ENCODE measurements at places on chromosomes 12 and 14.

DNA sequence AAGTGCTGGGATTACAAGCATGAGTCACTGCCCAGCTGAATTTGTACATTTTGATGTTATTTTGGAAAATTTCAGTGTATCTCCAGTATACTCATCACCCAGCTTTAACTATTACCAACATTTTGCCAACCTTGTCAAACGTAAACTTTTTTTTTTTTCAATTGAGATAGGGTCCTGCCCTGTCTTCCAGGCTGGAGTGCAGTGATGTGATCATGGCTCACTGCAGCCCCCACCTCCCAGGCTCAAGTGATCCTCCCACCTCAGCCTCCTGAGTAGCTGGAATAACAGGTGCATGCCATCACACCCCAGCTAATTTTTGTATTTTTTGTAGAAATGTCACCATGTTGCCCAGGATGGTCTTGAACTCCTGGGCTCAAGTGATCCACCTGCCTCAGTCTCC lies 29.2 kb downstream of the MDM2 start:
- DNase-seq, result no peak

- DNase-seq, result no peak
Measured at GRCh38 chr12:5588591-5588990, 156.7 kb downstream of the NTF3 start.

GRCh38 chr14:90732718-90733117 lies 83.5 kb downstream of the TTC7B start:
- no peak for DNase-seq

GRCh38 chr12:119797090-119797489 lies 80.0 kb downstream of the CIT start:
- no peak for DNase-seq

- DNase-seq, result no peak
Measured at GRCh38 chr14:95302667-95303506, 16.8 kb downstream of the CLMN start.

DNA sequence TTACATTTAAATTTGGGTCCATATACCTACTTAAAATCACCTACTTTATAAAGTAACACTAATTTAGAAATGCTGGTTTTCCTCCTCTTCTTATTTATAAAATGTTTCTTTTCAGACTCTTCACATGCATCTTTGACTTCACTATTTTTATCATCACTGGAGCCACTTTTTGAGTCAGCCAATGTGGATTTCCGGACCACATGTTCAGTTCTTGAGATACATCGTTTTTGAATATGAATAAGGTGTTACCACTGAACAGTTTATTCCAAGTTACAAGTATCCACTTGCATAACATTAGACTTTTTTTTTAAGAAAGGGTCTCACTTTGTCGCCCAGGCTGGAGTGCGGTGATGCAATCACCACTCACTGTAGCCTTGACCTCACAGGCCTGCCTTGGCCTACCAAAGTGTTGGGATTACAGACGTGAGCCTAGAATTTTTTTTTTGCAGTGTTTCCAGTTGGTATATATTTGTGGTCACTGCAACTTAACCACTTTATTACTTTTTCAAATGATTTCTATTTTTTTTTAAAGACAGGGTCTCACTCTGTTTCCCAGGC lies 5.7 kb downstream of the FNTB start:
- DNase-seq, result no peak

- no peak for DNase-seq
Measured at GRCh38 chr14:58133739-58134138, 18.3 kb downstream of the ARMH4 start.

GRCh38 chr14:80628547-80628946 lies 313.0 kb downstream of the CEP128 start:
- no peak for DNase-seq

GRCh38 chr14:73223049-73223448 lies 14.3 kb upstream of the PAPLN start:
- DNase-seq, result peak; percentile 56

- DNase-seq, result no peak
Measured at GRCh38 chr12:78712834-78713481, 151.6 kb upstream of the SYT1 start.

DNA sequence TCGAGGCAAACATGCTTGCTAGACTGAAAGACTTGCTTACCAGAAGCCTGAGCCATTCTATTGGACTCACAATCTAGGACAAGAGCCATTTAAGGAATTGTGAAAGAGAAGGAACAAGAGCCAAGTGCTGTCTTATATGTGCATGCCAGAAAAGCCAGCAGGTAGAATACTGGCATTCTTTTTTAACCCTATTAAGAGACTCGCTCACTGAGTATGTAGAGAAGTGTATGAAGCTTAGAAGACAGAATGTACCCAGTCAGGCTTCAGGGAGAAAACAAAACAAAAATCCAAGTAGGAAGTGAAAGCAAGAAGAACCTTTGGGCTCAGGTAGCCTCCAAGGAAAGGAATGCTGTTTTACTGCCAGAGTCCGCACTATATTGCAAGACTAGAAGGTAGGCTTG lies 65.9 kb downstream of the DCAF5 start:
- no peak for DNase-seq

DNA sequence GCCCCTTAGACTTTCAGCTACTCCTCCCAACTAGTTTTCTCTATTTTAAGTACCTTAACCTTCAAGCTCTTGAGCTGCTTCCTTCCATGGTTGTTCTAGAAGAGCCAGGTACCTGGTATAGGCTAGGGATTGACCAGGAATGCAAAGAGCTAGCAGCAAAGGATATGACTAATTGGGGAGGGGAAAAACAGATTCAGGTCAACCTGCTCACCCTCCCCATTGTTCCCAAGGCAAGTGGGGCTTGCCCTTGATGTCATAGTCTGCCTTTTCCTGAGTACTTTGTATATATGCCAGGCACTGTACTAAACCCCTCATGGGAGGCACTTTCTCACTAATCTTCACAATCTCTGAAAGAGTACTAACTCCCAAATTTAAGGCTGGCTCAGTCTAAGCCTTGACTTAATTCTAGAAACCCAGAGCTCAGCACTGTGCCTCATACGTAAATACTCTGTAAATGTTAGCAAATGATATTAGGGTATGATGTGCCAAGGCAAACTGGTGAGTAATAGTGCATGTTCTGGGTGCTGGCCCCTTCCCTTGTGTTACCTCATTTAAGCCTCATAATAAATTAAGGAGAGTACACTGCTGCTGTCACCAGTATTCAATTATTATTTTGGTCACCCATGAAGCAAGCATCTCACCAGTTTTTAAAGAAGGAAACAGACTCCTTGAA lies 42.2 kb downstream of the SUDS3 start:
- DNase-seq, result no peak

DNA sequence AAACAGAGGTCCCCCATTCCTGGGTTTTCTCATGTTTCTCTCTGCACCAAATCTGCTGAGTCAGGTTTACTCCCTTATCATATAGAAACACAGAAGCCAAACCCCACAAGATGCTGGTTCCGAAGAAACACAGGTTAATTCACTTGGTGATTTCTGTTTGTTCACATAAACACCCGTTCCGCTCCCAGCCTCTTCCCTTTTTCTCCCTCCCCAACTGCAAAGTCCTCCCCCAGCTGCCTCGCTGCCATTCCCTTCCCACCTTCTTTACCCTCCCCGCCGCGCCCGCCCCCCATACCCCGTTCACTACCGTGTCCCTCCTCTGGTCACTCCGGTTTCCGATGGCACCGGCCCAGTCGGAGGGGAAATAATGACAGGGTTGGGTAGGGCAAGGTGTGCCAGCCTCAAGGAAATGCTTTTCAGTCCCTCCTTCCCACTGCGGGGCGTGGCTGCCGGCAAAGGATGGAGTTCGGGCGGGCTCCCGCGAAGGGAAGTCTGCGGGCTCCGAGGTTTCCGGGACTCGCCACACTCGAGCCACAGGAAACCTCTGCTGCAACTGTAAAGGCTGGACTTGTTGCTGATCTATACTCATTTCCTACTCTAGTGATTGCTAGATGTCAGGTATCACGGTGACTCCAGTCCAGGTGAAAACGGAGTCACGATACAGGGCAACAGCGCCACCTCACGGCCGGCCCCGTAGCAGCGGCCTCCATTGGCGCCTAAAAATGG lies at the start of gene STYK1:
TSS of gene STYK1 (minus strand) at position 394 of the 726 bp plus-strand sequence. CDS start 39,434 bp downstream, outside the sequence.
- peak; percentile 86 for DNase-seq

DNA sequence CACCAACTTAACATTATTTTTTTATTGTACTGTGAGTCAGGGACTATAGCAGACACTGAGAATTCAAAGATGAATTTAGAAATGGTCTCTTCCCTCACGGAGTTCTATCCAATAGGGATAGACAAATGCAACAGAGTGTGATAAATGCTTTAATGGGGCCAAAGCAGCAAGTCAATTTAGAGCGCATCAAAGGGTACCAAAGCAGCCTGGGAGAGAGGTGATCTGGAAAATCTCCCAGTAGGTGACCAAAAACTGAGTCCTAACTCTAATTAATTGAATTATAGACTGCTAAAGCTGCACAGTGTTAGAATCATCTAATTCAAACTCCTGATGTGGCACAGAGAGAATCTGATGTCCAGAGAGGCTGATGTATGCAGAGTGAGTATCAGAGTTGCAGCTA lies 2.6 kb downstream of the LIN7A start:
- no peak for DNase-seq

DNA sequence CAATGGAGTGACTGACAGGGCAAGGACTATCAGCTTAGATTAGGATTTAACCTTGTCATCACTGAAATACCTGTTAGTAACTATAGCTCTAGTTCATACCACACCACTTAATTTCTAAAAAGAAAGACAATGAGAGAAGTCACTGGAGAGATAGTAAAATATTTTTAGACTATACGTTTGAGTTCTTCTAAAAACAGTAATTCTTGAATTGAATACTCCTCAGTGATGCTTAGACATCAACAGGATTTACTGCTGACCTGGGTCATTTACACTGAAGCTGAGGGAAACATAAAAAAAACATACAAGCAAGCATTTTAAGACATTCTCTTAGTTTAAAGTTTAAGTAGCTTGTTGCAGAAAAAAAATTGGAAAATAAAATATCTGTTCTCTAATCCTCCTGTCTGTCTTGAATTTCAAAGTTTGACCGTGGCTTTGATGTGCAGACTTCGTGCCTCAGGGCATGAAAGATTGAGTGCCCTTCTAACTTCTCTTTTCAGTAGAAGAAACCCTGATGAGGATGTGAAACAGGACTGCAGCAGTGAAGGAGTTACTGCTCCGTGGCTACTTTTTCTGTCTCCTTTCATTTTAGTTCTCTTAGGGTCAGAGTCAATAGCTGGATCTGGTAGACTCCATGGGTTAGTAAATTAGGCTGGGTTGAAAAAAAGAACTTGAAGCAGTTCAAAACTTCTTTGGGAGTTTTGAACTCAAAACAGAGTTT lies 172.2 kb downstream of the PTPRO start:
- peak; percentile 21 for DNase-seq

DNA sequence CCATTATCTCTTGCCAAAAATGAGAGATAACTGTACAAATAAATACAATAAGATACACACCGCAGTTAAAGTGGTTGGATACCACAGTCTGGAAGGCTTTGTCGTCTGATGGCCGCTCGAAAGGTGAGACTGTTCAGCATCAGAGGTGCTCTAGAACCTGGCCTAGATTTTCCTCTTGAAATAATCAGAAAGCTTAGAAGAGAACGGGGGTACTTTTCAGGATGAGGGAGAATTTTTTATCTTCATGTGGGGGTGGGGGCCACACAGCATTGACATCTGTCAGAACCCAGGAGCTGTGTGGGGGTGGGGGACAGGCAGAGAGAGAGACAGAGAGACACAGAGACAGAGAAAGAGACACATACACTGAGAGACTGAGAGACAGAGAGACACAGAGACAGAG lies 90.5 kb downstream of the GALNT9 start:
- DNase-seq, result no peak

DNA sequence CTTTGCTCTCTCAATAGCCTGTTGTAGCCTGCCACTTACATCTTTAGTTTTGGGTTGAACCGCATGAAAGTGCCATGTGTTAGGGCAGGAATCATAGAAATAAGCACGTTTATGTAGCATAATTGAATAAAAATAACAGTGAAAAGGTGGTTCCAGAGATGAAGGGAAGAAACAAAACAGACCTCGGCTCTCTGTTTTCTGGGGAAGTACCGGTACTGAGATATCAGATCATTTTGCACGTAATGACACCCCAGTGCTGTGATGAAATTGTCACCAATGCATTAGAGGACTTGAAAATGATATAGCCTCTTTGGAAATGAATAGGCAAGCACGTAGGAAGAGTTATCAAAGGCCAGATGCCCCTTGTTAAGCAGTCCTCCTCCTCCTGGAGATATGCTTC lies 42.5 kb upstream of the DLK1 start:
- DNase-seq, result no peak

DNA sequence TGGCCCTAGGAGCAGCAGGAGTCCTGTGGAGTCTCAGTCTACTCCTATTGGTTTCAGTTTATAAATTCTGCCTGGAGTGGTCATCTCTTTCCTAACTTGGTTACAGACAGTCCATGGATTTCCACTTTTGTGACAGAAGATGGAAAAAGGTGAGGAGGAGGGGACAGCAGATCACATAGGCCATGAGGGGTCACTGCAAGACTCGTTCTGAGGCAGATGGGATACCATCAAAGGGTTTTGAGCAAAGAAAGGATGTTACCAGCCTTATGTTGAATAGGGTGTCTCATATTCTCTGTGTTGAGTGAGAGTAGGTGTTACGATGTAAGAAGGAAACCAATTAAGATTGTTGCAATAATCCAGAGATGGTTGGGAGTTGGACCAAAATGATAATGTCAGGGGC lies 15.3 kb downstream of the PDE3A start:
- no peak for DNase-seq

GRCh38 chr14:92252323-92252722 lies 70.6 kb upstream of the SLC24A4 start:
- DNase-seq, result no peak

DNA sequence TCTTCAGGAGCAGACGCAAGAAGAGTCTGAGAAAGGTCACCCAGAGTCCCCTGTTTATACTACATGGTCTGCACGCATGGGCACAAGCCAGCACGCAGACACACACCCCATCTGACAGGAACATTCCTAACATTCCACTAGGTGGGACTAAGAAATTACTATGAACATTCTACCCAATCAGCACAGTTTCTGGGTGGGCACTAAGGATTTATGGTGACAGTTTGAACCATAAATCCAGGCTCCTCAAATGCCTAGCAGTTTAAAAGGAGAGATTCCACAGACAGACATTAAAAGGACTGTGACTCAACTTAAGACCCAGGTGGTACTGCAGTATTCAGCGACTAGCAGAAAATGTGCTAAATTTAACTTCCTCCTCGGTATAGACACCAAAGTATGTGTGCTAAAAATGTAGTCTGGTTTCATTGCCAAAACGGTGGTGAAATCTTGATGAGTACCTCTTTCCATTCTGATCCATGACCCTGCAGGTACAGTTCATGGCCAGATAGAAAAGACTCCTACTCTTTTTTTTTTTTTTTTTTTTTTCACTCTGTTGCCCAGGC lies 16.2 kb downstream of the ABHD4 start:
- no peak for DNase-seq

GRCh38 chr12:20369305-20370013 lies 1.1 kb downstream of the PDE3A start:
- DNase-seq, result peak; percentile 35

DNA sequence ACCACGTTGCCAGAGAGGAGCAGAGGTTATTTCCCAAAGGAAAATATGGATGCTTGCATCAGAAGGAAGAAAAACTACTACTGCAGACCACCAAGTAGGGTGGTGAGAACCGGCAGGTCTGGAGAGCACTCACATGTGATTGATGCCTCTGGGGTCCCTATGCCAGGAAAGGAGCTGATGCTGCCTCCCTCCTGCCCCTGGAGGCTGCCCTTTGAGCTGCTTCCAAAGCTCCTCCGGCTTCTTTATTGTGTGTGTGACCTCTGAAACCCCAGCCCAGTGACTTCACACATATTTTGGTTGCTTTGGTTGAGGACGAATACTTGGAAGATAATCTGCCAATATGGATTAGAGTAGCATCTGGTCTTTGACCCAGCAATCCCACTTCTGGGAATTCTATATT lies 133.4 kb downstream of the AACS start:
- no peak for DNase-seq

GRCh38 chr12:133129368-133130037 lies 571 bp downstream of the ZNF891 start:
- DNase-seq, result no peak

Measured in GM13976 (cell line).